HS-5 (cell line): ENCODE measurements at places on chromosomes 1 and 21.

GRCh38 chr1:921011-921837, 2.5 kb upstream of the SAMD11 start:
- no peak for DNase-seq

- no peak for DNase-seq
Measured at GRCh38 chr1:31617916-31618746, 642 bp downstream of the HCRTR1 start.

DNA sequence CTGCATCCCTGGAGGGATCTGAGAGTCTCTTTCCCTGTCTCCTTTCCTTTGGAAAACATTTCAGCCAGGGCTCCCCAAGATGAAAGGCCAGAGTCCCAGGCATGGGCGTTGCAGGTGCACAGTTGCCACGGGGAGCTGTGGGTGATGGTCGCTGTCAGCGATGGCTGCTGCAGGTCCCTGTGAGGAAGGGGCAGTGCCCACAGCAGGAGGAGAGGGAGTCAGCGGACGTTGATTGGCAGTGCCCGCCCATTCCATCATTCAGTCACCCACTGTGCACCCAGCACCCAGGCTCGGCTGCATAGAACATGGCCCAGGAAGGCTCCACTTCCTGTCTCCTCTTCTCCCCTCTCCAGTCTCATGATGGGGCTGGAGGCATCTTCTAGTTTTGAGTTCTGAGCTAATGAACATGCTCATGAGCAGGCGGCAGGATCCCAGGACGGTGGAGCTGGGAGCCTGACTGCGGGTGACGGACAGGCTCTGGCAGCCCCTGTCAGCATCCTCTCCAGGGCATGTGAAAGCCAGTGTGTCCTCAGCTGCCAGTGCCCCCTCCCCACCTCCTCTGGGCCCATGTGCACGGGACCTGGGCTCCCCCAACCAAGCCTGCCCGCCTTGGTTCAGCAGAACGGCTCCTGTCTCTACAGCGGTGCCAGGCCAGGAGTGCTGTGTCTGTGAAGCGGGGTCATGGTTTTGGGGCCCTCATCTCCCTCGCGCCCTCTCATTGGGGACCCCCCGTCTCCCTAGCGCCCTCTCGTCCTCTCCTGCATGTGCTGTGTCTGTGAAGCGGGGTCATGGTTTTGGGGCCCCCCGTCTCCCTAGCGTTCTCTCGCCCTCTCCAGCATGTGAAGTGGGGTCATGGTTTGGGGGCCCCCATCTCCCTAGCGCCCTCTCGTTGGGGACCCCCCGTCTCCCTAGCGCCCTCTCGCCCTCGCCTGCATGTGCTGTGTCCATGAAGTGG, 24.5 kb downstream of the COL18A1 start:
- DNase-seq = no peak

DNA sequence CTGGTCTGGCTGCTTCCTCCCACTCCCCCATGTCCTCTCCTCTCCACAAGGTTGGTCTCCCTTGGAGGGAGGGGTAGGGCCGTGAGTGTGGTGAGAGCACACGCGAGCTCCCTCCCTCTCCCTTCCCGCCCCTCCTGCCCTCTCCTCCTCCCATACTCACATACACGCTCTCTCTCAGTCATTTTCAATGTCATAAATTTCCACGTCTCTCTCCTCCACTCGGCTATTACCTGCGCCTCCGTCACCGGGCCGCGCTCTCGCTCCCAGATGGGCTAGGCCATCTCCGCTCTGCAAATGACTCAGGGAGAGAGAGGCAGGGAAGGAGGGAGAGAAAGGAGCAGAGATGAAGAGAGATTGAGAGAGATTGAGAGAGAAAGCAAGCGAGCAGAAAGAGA, 36.7 kb upstream of the DMBX1 start:
- no peak for DNase-seq

GRCh38 chr1:150065184-150065871, 2.2 kb upstream of the VPS45 start:
- no peak for DNase-seq
